ENCODE measurements at places on chromosomes 1 and 21. TPM values are rescaled to one million over a fixed set of nuclear protein-coding genes. Genes with fewer than 3 reads are reported as not detected.

DNA sequence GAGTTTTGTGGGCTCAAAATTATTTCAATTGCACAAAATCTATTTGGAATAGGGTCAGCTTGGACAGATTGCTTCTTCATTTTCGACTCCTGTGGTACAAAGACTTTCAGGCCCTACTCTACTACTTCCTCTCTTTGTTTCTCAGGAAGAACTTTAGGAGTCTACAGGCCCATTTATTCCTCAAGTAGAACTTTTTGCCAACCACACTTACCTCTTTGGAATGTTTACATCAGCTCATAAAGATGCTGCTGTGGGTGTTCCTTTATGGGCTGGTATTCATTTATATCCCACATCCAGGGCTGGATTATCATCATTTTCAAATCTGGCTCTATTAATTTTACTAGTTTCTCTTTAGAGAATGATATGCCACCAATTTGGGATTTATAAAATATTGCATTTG, 46.3 kb upstream of the TNFSF18 start:
- no peak for DNase-seq

DNA sequence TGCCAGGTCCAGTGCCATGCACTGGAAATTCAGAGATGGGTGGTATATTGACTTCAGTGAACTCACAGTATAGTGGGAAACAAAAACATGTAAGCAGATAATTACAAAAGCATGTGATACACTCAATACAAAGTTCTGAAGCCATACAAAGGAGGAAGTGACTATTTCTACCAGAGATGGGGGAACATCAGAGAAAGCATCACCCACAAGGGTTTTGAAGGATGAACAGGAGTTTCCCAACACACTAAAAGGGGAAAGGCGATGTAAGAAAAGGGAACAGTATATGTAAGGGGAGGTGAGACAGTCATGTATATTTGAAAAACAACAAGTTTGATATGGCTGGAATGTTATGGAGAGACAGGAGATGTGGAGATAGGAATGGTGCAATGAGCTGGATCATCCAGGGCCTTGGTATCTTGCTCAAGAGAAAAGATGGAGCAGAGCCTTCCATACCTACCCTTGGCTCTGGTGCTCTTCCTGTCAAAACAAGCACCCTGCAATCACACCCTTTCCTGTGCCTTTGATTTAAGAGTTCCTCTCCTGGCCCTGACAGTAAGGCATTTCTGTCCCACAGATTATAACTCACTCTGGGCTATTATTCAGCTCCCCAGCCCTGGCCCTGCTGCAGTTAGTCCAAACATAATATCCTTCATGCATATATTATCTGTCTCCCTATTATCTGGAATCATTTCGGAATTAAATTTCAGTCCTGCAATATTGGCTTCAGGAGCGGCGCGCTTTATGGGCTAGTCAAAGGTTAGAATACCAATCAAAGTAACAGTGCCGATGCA, 60.5 kb downstream of the DMAP1 start:
- no peak for DNase-seq

GRCh38 chr1:160579216-160579701, at the start of gene CD84:
Gene CD84, minus strand, starts transcription at chr1:160579496. Its CDS starts 59 bp downstream, at chr1:160579437.
- no peak for DNase-seq

Gene IFNAR2
- total RNA-seq: 33.5 TPM

Gene CSF1
- 269 TPM for total RNA-seq

Measured in activated T-helper 1 cell treated with anti-CD3 and anti-CD28 coated beads, Interleukin-12 subunit alpha, Interleukin-12 subunit beta, Interleukin-2, Interleukin-4 antibody, amounts not matched to agents 30 ng/mL and 10 ng/mL and 1 ng/mL, durations not matched to agents 14 hours and 24 hours and 36 hours (primary cell).